ENCODE measurements at places on chromosomes 7 and 10.

DNA sequence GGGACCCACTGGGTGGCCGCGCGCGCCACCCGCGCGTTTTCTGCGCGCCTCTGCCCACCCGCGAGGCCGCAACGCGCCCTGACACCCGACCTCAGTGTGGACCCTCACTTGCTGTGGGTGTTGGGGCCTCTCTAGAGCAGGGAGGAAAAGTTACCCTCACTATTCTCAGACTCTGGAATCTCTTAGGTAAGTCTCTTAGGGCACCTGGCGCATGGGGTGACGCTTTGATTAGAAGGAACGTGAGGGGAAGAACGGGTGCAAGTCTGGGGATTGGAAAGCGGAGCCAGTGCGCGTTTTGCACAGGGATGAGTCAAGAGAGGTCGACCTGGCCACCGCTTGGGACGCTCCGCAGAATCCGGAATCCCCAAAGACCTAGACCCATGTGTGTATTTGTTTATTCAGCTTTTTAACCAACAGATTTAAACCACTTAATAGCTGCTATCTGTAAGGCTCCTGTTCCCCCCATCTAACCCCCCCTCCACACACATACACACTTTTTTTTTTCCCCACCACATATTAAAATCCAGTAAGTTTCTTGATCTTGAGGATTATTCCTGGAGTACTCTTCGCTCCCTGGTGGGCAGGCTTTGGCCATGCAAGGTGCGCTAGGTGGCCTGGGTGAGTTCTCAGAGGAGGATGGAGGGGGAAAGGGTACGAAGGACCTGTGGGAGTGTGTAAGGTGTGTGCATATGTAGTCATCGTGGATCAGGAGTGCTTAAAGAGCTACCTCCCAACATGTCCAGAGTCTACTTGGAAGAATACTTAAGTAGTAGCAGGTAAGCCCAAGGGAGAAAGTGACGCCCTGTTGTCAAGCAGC lies 169.1 kb upstream of the PPP1R3A start:
- DNase-seq, result no peak
- H3K27me3 ChIP-seq, result peaks cover 66% of the 10 kb centered on the region
- no peaks in the 10 kb centered on the region for H3K36me3 ChIP-seq
- no peak overlapping the region for H3K27ac ChIP-seq
- H3K4me3 ChIP-seq, result peak overlapping the region; percentile 33
- H3K4me1 ChIP-seq, result peaks cover 31% of the 10 kb centered on the region

DNA sequence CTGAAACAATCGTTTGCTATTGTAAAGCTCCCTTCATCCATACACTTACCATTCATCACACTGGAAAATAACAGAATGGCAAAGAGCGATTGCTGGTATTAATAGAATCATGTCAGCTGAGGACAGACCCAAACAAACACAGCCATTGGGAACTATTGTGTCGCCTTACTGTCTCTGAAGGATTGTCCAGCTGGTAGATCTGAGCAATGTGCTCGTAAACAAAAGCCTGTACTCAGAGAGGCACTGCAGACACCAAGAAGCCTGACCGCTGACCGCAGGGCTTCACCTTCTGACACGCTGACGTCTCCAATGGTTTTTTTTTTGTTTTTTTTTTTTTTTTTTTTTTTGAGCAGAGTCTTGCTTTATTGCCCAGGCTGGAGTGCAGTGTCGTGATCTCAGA lies 151.0 kb upstream of the FRMD4A start:
- H3K27ac ChIP-seq, result no peak overlapping the region
- H3K27me3 ChIP-seq, result peaks cover 30% of the 10 kb centered on the region
- DNase-seq, result no peak
- no peak overlapping the region for H3K4me3 ChIP-seq
- H3K4me1 ChIP-seq, result peaks cover 6% of the 10 kb centered on the region
- peaks cover 2% of the 10 kb centered on the region for H3K36me3 ChIP-seq

DNA sequence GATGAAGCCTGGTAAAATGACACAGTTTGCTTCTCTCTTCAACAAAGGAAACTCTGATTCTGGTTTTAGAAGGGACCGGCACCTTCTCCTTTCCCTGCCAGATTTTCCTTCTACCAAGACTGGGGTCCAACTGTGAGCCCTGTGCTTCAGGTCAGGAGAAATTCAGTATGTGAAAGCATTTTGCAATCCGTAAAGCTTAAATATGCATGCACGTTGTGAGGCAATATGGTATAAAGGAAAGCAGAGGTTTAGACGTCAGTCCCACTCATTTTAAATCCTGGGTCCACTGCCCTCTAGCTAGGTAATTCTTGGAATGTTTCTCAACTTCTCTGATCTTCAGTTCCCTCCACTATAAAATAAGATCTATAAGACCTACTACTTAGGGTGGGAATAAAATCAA lies 359.0 kb upstream of the NPSR1 start:
- no peak overlapping the region for H3K4me3 ChIP-seq
- H3K4me1 ChIP-seq, result no peaks in the 10 kb centered on the region
- H3K27ac ChIP-seq, result no peak overlapping the region
- no peaks in the 10 kb centered on the region for H3K27me3 ChIP-seq
- no peaks in the 10 kb centered on the region for H3K36me3 ChIP-seq

DNA sequence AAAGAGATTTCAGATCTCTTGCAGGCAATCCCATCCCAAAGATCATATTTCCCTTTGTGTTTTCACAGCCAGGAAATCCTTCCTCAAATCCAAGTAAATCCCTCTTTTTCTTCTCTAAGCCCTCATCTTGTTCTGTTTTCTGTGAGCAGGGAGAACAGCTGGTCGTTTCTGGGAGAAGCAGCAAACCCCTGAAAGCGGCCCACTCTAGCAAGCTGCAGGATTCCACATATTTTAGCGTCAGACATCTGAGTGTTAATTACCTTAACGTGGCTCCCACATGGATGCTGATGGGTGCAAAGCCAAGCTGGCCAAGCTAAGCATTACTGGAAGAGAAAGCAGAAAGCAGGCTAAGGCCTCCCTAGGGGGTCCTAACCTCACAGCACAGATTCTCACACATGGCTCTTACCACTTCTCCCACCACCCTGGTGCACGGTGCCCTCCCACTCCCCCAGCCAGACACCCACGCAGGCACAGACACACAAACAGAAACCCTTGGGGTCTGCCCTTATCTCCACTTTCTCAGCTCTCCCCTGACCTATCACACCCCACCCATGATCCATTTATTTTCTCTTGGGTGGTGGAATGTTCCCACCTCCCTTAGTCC lies 551.0 kb upstream of the AUTS2 start:
- H3K4me3 ChIP-seq, result no peak overlapping the region
- H3K4me1 ChIP-seq, result no peaks in the 10 kb centered on the region
- no peaks in the 10 kb centered on the region for H3K36me3 ChIP-seq
- no peaks in the 10 kb centered on the region for H3K27me3 ChIP-seq
- DNase-seq, result no peak
- H3K27ac ChIP-seq, result no peak overlapping the region

GRCh38 chr10:70668454-70668970 lies 3.8 kb upstream of the ADAMTS14 start:
- H3K4me3 ChIP-seq, result no peak overlapping the region
- H3K4me1 ChIP-seq, result peaks cover 7% of the 10 kb centered on the region
- peaks cover 9% of the 10 kb centered on the region for H3K36me3 ChIP-seq
- H3K27ac ChIP-seq, result no peak overlapping the region
- DNase-seq, result no peak

DNA sequence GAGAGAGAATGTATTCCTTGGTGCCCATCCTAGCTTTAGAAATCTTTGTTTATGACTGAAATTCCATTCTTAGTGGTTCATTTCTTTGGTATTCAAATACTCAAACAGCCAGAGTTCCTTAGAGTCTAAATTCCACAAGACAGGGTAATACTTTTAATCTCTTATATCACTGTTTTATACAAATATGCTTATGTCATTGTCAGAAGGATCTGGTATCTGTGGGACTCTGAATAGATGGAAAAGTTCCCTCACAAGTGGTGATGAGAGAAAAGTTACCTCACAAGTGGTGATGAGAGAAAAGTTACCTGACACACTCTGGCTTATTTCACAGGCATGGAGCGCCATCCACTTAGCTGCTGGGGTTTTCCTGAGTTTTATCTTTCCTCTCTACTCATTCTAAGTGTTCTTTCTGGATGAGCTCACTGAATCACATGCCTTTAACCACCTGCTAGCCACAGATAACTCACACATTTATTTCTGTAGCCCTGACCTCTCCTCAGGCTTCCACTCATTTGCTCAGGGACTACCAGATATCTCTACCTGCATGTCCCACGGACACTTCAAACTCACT lies 784.0 kb downstream of the SUGCT start:
- H3K4me3 ChIP-seq, result no peak overlapping the region
- no peaks in the 10 kb centered on the region for H3K4me1 ChIP-seq
- no peaks in the 10 kb centered on the region for H3K27me3 ChIP-seq
- H3K36me3 ChIP-seq, result no peaks in the 10 kb centered on the region
- H3K27ac ChIP-seq, result no peak overlapping the region

GRCh38 chr10:49133706-49134248 lies at the start of gene FAM170B:
TSS of gene FAM170B (minus strand) at chr10:49134021. CDS start at chr10:49133918, 103 bp downstream.
- no peak within 1 kb of the TSS for H3K27ac ChIP-seq
- H3K36me3 ChIP-seq, result peaks cover 2% of the 10 kb centered on the region
- H3K4me3 ChIP-seq, result no peak within 1 kb of the TSS
- H3K27me3 ChIP-seq, result peaks cover 11% of the 10 kb centered on the region
- H3K4me1 ChIP-seq, result peaks cover 7% of the 10 kb centered on the region

GRCh38 chr7:54429111-54429510 lies 113.1 kb upstream of the VSTM2A start:
- no peak overlapping the region for H3K4me3 ChIP-seq
- no peaks in the 10 kb centered on the region for H3K36me3 ChIP-seq
- no peak for DNase-seq
- H3K27me3 ChIP-seq, result no peaks in the 10 kb centered on the region
- no peaks in the 10 kb centered on the region for H3K4me1 ChIP-seq

- H3K4me3 ChIP-seq, result no peak overlapping the region
- no peaks in the 10 kb centered on the region for H3K36me3 ChIP-seq
- peak overlapping the region; percentile 57 for H3K27ac ChIP-seq
- no peak for DNase-seq
Measured at GRCh38 chr10:79182781-79183467, 114.2 kb downstream of the ZMIZ1 start.

- peak overlapping the region; percentile 90 for H3K4me3 ChIP-seq
- no peak for DNase-seq
- H3K4me1 ChIP-seq, result peaks cover 41% of the 10 kb centered on the region
- peak overlapping the region; percentile 88 for H3K27ac ChIP-seq
- H3K36me3 ChIP-seq, result no peaks in the 10 kb centered on the region
- no peaks in the 10 kb centered on the region for H3K27me3 ChIP-seq
Measured at GRCh38 chr10:72261784-72262404, 11.8 kb upstream of the DDIT4 start.

DNA sequence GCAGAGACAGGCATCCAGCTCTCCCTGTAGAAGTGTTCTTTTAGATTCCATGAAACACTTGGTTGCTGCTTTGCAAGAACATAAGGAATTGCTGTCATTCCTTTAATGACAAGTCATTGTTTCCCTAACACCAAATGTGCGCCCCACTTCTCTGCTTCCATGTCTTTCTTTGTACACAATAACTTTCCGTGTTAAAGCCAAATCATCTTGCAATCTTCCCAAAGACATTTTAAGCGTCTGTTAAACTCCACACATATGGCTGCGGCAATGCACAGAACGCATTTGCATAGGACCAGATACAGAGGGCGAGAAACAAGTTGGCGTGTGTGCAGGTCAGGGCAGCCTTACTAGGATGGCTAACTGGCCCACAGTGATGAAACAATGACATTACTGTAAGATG lies 399.3 kb upstream of the PRKCQ start:
- peaks cover 23% of the 10 kb centered on the region for H3K27me3 ChIP-seq
- H3K27ac ChIP-seq, result no peak overlapping the region
- H3K4me1 ChIP-seq, result peaks cover 9% of the 10 kb centered on the region
- no peak overlapping the region for H3K4me3 ChIP-seq

GRCh38 chr10:5774987-5775620 lies 38.1 kb downstream of the GDI2 start:
- H3K36me3 ChIP-seq, result peaks cover 9% of the 10 kb centered on the region
- DNase-seq, result no peak
- H3K27ac ChIP-seq, result peak overlapping the region; percentile 92
- no peaks in the 10 kb centered on the region for H3K27me3 ChIP-seq
- peaks cover 28% of the 10 kb centered on the region for H3K4me1 ChIP-seq

- no peak overlapping the region for H3K4me3 ChIP-seq
- no peak for DNase-seq
- no peaks in the 10 kb centered on the region for H3K4me1 ChIP-seq
- no peak overlapping the region for H3K27ac ChIP-seq
- H3K27me3 ChIP-seq, result peaks cover 28% of the 10 kb centered on the region
Measured at GRCh38 chr10:34297541-34298345, 517.4 kb downstream of the PARD3 start.

DNA sequence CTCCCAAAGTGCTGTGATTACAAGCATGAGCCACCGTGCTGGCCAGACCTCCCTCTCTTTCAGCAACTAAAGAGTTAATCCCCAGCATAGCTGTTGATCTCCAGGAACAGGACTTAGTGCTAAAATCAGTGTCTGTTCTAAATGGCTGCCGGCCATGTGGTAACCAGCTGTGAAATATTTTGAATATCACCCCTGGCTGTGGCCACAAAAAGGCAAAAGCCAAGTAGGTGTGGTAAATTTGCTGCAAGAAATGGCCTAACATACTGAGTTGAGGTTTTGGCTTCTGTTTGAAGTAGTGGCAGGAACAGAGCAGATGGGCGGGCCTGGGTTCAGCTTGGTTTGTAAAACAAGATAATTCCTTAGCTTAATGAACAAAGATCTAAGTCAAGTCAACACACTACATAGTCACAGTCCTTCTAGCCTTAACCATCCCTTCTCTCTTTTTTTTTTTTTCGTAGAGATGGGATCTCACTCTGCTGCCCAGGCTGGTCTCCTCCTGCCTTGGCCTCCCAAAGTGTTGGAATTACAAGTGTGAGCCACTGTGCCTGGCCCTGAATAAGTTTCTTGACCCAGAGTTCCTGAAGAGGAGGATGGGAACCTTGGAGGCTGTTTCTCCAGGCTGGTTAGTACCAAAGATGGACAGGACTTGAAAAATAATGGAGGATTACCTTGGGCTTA lies 22.7 kb upstream of the AGFG2 start:
- H3K27ac ChIP-seq, result peak overlapping the region; percentile 87
- peak; percentile 26 for DNase-seq
- no peaks in the 10 kb centered on the region for H3K36me3 ChIP-seq
- H3K4me1 ChIP-seq, result peaks cover 19% of the 10 kb centered on the region

GRCh38 chr7:11570205-11570604 lies 261.8 kb downstream of the THSD7A start:
- no peak for DNase-seq
- H3K36me3 ChIP-seq, result no peaks in the 10 kb centered on the region
- no peaks in the 10 kb centered on the region for H3K27me3 ChIP-seq
- no peak overlapping the region for H3K27ac ChIP-seq
- H3K4me3 ChIP-seq, result no peak overlapping the region

GRCh38 chr10:79159785-79160184 lies 91.0 kb downstream of the ZMIZ1 start:
- H3K27ac ChIP-seq, result peak overlapping the region; percentile 14
- peaks cover 13% of the 10 kb centered on the region for H3K4me1 ChIP-seq
- no peak for DNase-seq
- no peak overlapping the region for H3K4me3 ChIP-seq
- H3K27me3 ChIP-seq, result no peaks in the 10 kb centered on the region

DNA sequence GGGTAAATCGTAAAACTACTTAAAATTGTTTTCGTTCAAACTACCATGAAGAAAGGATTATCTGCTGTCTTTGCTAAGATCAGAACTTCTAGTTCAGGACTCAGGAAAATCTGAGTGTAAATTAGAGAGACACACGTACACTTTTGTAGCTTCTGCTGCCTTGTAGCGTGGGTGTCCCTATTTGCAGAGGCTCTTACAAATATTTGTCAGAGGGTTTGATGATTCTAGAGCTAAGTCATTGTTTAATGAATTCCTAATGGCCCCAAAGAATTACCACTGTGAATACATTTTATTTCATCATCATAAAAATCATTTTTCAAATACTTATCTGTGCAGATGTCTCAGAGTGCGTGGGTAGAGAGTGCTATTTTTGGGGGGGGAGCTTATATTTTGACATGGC lies 314.9 kb downstream of the LRMDA start:
- H3K27ac ChIP-seq, result no peak overlapping the region
- H3K4me3 ChIP-seq, result no peak overlapping the region
- no peaks in the 10 kb centered on the region for H3K4me1 ChIP-seq
- H3K36me3 ChIP-seq, result no peaks in the 10 kb centered on the region

Data from T-helper 17 cell (primary cell).